Right lung (tissue), 10 donors: ENCODE measurements at places on chromosomes 1 and 21. TPM values are rescaled to one million over a fixed set of nuclear protein-coding genes. Genes with fewer than 3 reads are reported as not detected.

IL10RB gene
- polyA plus RNA-seq: 30.2 TPM

GOLT1A gene
- 8.4 TPM for polyA plus RNA-seq

LRRC53 gene
- not detected for polyA plus RNA-seq

RYR2 gene
- 6.8 TPM for polyA plus RNA-seq

SIM2 gene
- 1.9 TPM for polyA plus RNA-seq

DCDC2B gene
- 3.4 TPM for polyA plus RNA-seq

MAP1LC3C gene
- polyA plus RNA-seq: 1.3 TPM

CELA3A gene
- polyA plus RNA-seq: not detected

SDHB gene
- polyA plus RNA-seq: 112 TPM

MOB3C gene
- polyA plus RNA-seq: 18.1 TPM

PRAMEF25 gene
- polyA plus RNA-seq: not detected

WNT4 gene
- polyA plus RNA-seq: 3.0 TPM

PAQR7 gene
- 21.2 TPM for polyA plus RNA-seq

ZNF670 gene
- polyA plus RNA-seq: 8.4 TPM

DMAP1 gene
- polyA plus RNA-seq: 66.5 TPM

SELL gene
- 3.3 TPM for polyA plus RNA-seq

CSMD2 gene
- 0.22 TPM for polyA plus RNA-seq

SPRR2A gene
- not detected for polyA plus RNA-seq

ELF3 gene
- polyA plus RNA-seq: 72.4 TPM

SLAMF6 gene
- 0.63 TPM for polyA plus RNA-seq

PLD5 gene
- 0.33 TPM for polyA plus RNA-seq

RUNX3 gene
- polyA plus RNA-seq: 1.5 TPM

BMP8A gene
- 0.60 TPM for polyA plus RNA-seq

HEYL gene
- 39.2 TPM for polyA plus RNA-seq

TCHHL1 gene
- polyA plus RNA-seq: not detected

C8B gene
- polyA plus RNA-seq: not detected
